Kidney glomerular epithelial cell (primary cell): ENCODE measurements at places on chromosomes 3 and 15.

GRCh38 chr15:34732430-34732829 is 22.4 kb downstream of the GJD2 start:
- no peak for DNase-seq

DNA sequence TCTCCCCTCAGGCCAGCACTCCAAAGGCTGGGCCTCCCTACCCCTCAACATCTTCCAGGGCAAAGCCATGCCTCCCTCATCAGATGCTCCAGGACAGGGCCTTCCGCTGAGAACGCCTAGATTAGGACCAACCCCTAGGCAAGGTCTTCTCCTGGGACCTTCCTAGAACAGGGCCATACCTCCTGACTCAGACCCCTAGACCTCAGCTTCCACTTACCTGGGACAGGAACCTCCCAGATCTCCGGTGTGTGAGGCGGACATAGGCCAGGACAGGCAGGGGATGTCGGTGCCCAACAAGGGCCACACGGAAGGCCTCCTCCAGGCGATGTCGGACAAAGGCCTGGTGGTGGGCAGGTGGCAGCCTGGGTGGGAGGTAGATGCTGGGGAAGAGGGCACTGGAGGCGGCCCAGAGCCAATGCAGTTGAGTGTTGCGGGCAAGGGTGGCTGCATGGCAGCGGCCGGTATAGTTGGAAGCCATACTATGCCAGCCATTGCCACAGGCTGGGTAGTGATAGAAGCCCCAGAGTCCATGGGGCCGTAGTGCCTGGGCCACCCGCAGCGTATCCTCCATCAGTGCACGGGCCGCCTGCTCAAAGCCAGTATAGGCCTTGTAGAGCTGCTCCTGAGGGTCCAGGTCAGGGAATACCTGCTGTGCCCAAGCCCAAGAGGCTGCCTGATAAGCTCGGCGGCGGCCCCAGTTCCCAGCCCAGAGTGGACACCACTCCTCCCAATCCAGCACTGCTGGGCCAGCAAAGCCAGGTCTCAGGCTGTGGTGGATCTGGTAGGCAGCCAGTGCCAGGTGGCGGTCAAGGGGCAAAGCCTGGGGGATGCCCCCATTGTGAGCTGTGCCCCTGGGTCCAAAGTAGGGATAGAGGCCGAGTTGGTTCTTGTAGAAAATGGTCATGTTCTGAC is 2.5 kb upstream of the IFRD2 start:
- DNase-seq = no peak

DNA sequence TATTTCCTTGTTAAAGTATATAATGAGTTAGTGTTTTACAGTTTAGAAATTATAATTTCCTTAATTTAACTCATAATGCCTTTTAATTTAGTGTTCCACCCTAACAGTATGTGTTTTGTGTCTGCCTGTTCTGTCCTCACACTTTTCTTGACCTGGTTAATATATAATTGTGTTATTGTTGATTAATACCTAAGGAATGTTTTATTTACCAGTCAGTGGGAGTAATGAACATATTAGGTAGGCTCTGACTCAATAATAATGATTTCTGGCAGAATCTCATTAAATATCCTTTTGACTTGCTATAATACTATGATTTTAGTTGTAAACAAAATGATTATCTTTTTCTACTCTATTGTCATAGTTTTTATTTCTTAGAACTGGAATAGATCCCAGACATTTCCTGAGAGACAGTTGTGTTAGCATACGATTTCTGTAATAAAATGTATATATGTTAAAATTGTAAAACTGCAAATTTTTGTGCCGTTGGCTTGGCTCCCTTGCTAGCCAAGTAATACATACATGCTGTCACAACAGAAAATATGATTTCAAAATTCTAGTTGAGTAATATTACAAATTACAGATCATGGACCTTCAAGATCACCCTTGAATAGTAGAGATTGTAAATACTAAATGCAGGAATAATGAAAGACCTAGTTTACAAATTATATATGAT is 51.9 kb downstream of the RASA2 start:
- DNase-seq = peak; percentile 24

- DNase-seq = no peak
These were observed 8.3 kb upstream of the LMOD3 start for GRCh38 chr3:69130689-69131088.

GRCh38 chr3:141246224-141246957 is 14.8 kb downstream of the PXYLP1 start:
- no peak for DNase-seq

- DNase-seq = no peak
These were observed 136.0 kb downstream of the ATP10A start for GRCh38 chr15:25727116-25727515.

DNA sequence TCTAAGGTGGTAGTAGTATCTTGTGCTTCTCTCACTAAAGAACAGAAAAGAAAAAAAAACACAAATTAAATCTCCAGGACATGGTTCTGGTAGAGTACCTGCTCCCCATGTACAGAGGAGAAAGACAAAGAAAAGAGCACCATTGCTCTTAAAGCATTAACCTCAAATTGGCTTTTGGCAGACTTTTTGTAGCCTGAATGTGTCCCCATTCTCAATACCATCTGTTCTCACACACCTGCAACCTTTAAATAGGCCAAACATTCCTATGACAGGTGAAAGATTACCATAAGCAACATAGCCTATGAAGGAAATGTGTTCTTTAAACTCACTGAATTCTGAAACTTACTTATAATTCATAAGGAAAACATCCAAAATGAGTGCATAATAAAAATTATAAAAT is 68.0 kb downstream of the TIPARP start:
- DNase-seq = no peak

GRCh38 chr15:97718509-97718908 is 242.0 kb upstream of the ARRDC4 start:
- DNase-seq = no peak

- no peak for DNase-seq
These were observed 232.6 kb downstream of the TBL1XR1 start for GRCh38 chr3:176964661-176965060.

GRCh38 chr15:40511472-40512133 is 40.8 kb downstream of the CHST14 start:
- no peak for DNase-seq

DNA sequence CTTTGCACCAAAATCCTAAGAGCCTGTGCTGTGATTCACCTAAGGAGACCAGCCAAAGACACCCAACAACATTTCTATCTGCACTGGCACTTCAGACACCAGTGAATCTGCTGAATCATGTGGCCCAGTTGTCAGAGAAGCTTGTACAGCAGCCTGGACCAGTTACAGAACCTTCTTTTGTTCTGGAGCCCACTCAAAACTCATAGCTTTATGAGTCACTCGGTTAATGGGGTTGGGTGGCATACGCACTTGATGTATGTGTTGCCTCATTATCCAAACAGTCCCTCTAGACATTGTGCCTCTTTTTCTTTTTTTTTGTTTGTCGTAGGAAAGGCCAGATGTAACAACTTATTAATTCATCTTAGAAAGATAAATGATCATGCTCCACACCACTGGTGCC is 25.6 kb upstream of the GOLGA6L2 start:
- DNase-seq = no peak

DNA sequence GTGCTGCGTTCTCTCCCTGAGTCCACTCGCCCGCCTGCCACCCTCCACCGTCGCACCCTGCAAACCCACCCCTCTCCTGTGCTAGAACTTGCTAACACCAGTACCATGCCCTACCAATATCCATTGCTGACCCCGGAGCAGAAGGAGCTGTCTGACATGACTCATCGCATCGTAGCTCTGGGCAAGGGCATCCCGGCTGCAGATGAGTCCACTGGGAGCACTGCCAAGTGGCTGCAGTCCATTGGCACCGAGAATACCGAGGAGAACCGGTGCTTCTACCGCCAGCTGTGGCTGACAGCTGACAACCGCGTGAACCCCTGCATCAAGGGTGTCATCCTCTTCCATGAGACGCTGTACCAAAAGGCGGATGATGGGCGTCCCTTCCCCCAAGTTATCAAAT is 4.9 kb upstream of the ALAS1 start:
- no peak for DNase-seq

GRCh38 chr3:112126511-112126911 is 6.5 kb downstream of the GCSAM start:
- DNase-seq = peak; percentile 15

GRCh38 chr3:60277361-60277800 is 973.9 kb downstream of the FHIT start:
- no peak for DNase-seq

DNA sequence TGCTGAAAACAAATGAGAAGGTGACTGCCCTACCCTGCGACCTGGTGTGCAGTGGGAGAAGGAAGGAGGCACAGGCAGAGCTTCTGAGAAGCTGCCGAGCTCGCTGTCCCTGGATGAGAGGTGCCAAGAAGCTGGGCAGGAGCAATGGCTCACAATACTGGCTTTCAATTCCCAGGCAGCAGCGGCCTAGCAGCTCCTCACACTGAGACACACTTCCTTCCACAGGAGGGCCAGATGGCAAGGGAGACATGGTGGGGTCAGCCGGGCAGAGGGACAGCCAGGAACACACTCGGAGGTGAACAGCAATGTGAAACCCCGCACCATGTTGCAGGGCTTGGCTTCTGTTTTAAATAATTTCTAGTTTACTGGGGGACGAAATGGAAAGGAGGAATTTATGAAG is 314.6 kb downstream of the EPHB1 start:
- DNase-seq = no peak

DNA sequence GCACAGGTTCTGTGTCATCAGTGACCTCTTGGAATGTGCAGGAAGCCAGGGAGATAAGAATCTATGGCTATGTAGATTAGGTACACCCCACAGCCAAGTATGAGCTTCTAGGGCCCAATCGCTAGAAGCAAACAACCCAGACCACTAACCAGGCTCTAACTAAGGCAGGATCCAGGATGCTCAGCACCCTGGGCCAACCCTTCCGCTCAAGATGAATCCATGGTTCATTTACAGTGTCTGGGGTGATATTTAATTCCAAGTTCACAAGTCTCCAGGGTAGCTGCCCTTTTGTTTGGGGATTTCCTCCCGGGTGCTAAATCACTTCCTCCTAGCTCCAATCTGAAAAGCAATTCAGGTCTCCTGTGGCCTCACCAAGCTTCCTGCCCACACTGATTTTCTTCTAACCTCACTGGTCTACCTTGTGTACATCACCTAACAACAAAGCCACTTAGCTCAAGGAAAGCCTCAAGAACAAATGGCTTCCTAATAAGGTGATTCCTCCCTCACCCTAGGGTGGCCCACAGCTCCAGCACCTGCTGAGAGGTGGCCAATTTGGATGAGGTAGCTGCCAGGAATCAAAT is 2.4 kb downstream of the EHD4 start:
- no peak for DNase-seq

GRCh38 chr3:149145356-149145755 is 15.9 kb downstream of the HPS3 start:
- no peak for DNase-seq

DNA sequence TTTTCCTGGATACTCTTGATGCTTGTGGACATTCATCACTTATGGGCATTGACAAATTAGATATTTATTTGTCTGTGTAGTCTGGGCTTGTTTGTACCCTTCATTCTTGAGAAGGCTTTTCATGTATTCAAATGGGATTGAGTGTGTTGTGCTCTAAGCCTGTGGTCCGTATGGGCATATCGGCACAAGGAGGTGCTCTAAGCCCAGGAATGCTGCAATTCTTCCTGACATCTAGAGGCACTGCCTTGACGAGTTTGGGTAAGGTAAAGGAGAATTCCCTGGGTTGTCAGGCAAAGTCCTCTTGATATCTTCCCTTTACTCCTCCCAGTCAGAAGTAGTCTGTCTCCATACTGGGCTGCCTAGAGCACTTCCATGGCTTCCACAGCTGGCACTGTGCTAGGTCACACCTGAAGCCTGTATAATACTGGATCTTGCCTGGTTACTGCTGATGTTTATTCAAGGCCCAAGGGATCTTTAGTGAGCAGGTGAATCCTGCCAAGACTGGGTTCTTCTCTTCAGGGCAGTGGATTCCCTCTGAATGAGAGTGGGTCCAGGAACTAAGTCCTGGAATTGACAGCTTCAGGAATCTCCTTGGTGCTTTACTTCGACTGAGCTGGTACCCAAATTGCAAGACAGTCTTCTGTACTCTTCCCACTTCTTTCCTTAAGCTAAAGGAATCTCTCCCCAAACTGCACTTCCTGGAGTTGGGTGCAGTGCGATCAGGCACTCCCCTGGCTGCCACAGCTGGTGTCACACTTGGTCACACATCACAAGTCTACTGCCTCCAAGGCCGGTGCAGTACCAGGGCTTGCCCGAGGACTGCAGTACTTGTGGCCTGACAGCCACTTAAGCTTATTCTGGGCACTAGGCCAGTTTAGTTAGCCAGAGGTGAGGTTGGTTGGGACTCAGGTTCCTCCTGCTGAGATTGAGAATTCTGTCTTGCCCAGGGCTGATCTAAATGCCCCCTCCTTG is 46.0 kb downstream of the GALK2 start:
- DNase-seq = no peak

GRCh38 chr3:169085827-169086226 is 577.7 kb downstream of the MECOM start:
- DNase-seq = peak; percentile 40

GRCh38 chr15:64305261-64305660 is 50.7 kb downstream of the CSNK1G1 start:
- DNase-seq = no peak

GRCh38 chr15:92178911-92179310 is 214.8 kb upstream of the ST8SIA2 start:
- DNase-seq = no peak

DNA sequence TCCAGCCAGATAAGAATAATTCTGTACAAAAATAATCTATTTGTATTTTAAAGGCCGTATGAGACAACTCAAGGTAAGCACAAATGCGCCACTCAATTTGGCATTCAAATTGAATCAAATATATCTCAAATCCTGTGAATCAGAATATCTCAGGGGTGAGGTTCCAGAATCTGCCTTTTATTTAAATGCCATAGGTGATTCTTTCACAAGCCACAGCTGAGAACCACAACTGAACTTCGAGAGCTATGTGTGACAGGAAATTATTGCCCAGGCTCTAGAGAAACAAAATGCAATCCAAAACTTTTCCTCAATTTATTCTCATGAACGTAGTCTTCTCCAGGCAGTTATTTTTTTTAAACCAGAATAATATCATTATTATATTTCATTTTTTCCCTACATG is 11.9 kb downstream of the ATP8B4 start:
- DNase-seq = no peak

GRCh38 chr15:86877171-86877631 is 797.5 kb downstream of the AGBL1 start:
- no peak for DNase-seq

GRCh38 chr3:65720989-65721737 is 317.6 kb downstream of the MAGI1 start:
- DNase-seq = no peak

GRCh38 chr3:184805351-184806038 is 6.5 kb upstream of the VPS8 start:
- no peak for DNase-seq

GRCh38 chr3:1943395-1944118 is 155.1 kb upstream of the CNTN4 start:
- DNase-seq = no peak

GRCh38 chr3:129424185-129424841 is 4.1 kb downstream of the EFCAB12 start:
- DNase-seq = no peak

DNA sequence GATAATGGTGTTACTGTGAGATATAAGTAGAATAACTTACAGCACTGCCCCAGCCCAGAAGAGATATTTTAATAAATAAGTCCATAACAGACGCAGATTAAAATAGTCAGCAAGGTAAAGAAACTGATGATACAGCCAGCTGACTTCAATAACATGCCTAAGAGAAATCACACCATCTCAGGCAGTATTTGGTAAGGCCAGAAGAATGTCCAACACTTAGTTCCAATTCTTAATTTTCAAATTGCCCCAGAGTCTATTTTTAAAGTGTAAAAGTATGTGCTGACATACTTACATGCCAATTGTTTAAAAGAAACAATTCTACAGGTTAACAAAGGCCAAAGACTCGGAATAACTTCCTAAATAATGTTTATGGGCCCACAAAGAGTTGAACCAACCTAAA is 1.6 kb downstream of the GNB4 start:
- no peak for DNase-seq
